Left ventricle myocardium inferior (tissue), 1 donor: ENCODE measurements at places on chromosomes 2 and 18.

DNA sequence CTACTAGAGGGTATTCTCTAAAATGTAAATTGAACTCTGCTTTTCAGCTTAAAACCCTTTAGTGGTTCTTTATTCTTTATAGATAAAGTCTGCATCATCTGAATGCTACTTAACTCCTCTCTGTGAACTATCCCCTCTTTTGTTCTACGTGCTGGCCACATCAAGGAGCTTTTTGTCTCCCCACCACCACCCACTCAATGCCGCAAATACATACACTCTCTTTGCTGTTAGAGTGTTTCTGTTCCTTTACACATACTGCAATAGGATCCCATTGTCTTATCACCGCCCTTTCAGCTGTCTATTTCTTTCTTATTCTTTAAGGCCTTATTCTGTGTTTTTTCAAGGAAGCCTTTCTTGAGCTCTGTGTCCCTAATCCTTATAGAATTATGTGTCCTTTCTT is 83.3 kb downstream of the EML4 start:
- DNase-seq, result no peak

GRCh38 chr2:105797298-105797819 is 52.6 kb downstream of the NCK2 start:
- DNase-seq, result no peak

GRCh38 chr2:172613040-172613439 is 57.1 kb downstream of the PDK1 start:
- no peak for DNase-seq

DNA sequence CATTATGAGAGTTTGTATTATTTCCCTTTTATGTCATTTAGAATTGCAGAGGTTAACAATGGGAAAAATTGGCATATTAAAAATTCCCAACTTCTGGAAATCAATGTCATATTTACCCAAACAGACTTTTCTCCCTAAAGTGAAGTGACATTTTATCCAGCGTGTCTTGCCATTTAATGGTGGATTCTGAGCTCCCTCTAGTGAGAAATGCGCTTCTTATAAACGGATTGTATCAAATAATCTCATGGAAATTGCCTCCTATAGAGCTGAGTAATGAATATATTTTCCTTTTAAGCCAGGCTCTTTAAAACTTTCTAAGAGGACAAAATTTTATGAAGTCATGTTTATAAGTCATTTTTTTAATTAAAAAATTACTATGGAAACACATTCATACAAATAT is 5.7 kb upstream of the GCFC2 start:
- no peak for DNase-seq

DNA sequence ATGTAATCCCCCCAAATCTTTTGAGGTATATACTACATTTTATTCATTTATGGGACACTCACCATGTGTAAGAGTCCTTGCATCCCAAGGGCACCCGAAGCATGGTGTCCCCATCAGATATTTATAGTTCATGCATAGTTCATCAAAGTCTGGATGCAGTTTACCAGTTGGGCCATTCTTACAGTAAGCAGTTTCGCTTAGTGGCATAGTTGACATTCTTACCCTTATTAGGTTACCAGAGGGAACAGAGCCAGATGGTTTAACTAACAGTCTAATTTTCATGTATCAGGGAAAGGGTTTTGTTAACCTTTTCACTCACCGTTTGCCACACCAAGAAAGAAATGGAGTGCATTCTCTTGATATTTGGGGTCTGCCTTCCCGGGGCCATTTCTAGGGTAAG is 7.1 kb downstream of the ZNF407 start:
- DNase-seq, result no peak

- DNase-seq, result no peak
These were observed 60.6 kb downstream of the DDX1 start for GRCh38 chr2:15652252-15652651.

- no peak for DNase-seq
These were observed 49.6 kb downstream of the CRIM1 start for GRCh38 chr2:36405183-36405582.

GRCh38 chr2:127052771-127053691 is 53.9 kb downstream of the BIN1 start:
- DNase-seq, result peak; percentile 15

- no peak for DNase-seq
These were observed 10.6 kb downstream of the CXCR4 start for GRCh38 chr2:136107051-136108033.

DNA sequence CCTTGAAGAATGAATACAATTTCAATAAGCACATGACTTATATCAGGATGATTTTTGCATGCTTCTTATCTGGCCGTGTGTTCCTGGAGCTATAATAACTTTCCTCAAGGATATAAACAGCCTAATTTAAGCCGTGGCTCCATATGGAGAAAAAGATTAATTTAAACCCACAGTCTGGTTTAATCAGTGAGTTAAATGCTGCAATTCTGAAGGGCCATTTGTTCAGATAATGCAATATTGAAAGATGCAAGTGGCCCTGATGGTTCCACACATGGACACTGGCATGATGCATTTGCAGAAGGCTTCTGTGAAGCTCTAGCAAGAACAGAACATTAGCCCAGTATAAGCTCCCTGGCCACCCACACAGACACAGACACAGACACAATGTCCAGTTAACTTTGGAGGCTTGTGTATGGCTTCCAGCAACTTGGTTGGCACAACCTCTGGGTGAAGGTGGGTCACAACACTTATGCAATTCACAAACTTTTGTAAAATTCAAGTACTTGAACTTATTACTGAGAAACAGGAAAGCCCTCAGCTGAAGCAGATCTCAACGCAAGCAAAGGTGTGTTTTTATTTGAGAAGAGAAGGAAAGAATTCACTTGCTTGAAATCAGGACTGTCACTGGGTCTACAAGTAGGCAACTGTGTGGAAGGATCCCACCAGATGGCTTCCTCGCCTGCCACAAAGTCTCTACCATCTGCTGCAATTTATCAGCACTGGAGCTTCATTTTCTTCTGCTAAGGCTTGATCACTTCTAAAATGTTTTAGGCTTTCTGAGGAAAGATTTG is 63.3 kb downstream of the MDH1 start:
- no peak for DNase-seq

GRCh38 chr2:149012545-149012944 is 26.0 kb upstream of the LYPD6B start:
- DNase-seq, result no peak

DNA sequence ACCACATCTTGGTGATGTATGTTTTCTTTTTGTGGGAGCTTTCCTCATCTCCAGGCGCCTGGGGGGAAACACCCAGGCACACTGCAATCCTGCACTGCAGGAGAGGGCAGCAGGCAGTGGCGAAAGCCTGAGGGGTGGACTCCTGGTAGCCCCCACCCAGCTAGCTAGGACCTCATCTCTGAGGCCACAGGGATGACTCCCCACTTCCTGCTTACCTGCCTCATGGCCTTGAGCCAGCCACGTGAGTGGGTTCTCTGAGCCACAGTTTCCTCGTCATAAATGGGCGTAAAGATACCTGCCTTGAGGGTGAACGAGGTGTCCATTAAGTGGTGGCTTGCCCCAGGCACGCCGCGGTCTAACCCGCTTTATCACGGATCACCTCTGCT is 19.1 kb downstream of the TRAF3IP1 start:
- DNase-seq, result no peak

- DNase-seq, result no peak
These were observed 6.4 kb downstream of the FN1 start for GRCh38 chr2:215429424-215429823.

DNA sequence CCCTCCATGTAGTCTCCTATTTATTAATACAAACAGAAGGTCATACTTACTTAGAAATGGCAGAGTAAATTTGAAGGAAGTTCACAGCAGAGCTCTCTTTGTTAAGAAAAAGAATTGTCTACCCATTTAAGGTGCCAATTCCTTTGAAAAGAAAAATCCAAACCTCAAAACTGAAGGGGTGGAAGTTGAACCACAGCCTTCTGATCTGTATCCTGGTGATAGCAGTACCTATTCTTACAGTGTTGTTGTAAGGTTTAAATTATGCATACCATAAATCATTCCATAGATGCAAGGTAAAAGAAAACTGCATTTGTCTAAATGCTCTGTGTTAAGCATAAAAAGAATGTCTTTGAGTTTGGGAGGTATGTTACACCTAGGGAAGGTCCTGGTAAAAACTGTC is 47.6 kb downstream of the COBLL1 start:
- no peak for DNase-seq

DNA sequence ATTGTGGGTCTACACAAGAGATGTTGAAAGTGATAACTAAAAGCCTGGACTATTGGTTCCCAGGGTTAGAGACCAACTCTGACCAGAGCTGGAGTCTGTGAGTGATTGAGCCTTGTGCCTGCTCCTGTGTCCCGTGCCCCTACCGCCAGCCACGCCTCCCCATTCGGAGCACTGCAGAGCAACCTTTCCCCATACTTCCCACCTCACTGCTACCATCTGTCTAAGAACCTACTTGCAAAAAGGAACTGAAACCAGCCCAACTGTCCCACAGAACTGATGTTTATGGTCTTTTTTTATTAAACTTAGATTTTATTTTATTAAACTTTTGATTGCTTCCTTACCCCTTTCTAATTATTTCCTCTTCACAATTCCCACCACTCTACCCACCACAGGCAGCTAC is 300.3 kb upstream of the MGAT5 start:
- DNase-seq, result no peak

- no peak for DNase-seq
These were observed 669 bp upstream of the PIKFYVE start for GRCh38 chr2:208265371-208265800.
